ENCODE measurements at places on chromosomes 1 and 21.
A peak's percentile ranks its signal among the peaks of the same experiment; 100 is the strongest.

DNA sequence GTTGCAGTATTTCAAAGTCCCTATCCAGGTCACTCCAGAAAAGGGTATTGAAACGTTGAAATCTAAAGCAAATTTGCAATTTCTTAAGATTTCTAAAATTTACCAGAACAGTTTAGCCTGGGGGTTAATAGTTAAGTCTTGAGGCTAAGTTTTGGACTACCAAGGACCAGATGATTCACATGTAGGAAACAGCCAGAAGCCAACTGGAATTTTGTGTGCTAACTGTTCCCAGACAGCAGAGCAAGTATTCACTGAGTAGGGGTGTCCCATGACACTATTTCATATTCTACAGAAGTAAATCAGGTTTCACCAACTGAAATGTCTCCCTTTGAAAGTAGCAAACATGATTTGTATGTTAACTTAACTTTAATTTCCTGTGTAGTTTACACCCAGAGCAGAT lies 11.5 kb upstream of the C1orf105 start:
- DNase-seq: no peak

- no peak for DNase-seq
Observed at GRCh38 chr1:56472860-56473259, 106.5 kb downstream of the PLPP3 start.

DNA sequence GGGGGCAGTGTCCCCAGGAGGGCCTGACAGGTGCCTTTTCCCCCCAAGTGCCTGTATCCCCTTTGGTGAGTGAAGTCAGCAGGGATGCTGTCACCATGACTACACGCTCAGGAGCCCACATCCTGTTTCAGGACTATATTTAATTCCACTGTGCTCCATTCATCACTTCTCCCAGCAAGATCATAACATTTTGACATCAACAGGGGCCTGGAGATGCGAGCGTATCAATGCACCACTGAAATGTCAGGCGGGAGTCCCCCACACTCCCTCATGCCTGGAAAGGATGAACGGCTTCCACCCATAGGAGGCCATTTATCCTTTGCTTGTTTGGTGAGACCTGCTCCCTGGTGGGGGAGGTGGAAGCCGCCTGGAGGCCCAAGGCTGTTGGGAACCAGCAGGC lies 119.1 kb downstream of the PTPRU start:
- no peak for DNase-seq

DNA sequence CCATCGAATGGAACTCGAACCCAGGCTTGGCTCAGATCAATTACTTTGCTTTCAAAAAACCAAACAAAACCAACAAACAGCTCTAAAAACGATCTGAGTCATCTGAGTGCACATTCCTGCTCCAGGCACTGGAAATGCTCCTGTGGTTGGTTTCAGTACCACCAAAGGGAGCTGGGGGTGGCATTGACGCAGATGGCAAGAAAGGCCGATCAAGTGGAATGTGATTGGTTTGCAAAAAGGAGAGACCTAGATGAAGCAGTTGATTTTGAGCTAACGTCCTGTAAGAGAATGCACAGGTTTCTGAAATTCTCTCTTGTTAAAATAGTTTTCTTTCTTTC lies 39.5 kb downstream of the PIK3CD start:
- no peak for DNase-seq

DNA sequence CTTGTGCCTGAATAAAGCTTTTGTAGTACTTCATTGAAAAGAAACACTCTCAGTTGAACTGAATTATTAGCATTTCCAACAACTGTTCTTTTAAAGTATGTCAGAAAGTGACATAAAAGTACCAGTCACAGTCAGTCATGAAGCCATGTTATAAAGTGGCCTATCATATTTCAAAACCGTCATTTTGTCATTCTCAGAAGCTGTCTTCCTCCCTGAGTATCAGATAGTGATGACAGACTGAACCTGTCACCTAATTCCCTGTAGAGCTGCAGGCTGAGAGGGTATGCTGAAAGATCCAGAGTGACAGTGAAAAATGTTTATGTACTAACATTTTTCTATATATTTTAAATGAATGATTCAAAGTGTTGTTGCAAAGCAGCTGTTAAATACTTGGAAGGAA lies 1121.7 kb upstream of the PRMT6 start:
- no peak for DNase-seq

DNA sequence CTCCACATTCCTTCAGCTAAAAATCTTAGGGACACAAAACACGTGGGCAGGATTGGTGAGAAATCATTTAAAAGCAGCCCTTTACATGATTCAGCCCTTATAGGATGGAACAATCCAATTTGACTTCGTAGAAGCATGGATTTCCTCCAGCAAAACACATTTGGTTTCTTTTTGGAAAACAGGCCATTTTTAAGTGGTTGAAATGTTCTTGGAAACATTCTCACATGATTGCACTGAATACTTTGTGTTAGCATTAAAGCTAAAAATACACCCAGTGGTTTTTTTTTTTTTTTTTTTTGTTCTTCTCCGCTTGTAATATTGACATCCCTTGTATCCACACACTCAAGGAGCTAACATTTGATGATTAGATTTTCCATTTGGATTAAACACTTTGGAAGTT lies 42.1 kb upstream of the ABCG1 start:
- no peak for DNase-seq

DNA sequence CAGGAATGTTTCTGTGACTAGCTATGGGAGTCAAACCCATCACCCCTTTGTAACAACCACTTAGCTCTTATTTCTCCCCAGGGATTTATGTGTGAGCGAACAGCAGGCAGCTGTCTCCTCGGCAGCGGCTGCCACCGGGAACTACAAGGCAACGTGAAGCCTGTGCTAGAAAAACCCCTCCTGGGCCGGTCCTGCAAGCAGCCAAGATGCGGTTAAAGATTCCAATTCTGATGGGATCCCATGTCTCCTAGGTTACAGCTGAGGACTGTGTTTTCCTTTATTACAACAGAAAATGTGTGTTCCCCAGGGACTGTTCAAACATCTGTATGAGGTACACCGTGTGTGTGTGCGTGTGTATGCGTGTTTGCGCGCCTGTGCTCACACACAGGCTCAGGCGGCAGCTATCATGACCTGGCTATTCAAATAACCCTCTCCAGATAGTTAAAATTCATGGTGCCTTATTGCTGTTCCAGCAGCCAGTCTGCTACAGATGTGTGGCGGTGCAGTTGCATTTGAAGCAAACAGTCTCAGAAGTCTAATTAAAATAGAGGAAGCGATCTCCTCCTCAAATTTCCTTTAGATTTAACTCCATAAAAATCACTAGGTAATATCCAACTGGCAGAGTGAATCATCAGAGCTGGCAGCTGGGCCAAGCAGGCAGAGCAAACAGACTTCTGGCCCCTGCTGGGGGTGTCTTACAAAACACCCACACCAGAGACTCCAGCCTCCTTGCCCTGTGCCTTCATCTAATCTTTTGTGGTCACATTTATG lies 68.0 kb downstream of the LMX1A start:
- no peak for DNase-seq

GRCh38 chr1:101088431-101088830 lies 62.8 kb upstream of the DPH5 start:
- no peak for DNase-seq

DNA sequence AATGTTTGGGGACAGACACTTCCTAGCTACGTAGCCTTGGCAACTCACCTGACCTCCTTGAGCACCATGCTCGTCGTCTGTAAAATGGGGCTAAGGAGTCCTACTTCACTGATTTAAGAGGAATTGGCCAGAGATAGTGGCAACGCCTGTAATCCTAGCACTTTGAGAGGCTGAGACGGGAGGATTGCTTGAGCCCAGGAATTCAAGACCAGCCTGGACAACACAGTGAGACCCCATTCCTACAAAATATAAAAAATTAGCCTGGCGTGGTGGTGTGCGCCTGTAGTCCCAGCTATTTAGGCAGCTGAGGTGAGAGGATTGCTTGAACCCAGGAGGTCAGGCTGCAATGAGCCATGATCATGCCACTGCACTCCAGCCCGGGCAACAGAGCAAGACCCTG lies 4.5 kb downstream of the SYTL1 start:
- DNase-seq: no peak

DNA sequence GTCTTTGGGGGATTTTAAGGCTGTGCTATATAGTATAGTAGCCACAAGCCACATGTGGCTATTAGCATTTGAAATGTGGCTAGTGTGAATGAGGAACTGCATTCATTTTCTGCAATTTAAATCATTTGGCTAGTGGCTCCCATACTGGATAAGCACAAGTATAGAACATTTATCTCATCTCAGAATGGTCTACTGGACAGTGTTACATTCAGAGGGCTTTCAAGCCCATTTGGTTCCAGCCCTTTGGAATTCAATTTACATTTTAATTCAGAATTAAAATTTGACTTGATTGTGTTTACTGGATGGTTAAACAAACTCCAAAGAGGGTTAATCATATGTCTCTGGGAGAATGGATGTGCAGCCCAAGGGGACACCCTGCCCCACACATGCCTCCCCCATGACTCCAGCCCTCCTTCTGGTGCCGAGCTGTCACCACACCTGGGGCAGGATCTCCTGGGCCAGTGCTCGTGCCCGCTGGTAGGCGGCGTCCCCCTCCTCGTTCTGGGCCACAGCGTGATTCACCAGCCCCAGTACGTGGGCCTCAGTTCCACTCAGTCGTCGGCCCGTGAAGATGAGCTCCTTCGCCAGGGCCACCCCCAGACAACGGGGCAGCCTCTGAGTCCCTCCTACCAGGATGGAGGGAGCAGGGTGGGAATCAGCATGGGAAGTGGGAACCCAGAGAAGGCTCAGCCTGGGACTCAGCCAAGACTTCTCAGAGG lies 17.2 kb downstream of the ECHDC2 start:
- DNase-seq: no peak

DNA sequence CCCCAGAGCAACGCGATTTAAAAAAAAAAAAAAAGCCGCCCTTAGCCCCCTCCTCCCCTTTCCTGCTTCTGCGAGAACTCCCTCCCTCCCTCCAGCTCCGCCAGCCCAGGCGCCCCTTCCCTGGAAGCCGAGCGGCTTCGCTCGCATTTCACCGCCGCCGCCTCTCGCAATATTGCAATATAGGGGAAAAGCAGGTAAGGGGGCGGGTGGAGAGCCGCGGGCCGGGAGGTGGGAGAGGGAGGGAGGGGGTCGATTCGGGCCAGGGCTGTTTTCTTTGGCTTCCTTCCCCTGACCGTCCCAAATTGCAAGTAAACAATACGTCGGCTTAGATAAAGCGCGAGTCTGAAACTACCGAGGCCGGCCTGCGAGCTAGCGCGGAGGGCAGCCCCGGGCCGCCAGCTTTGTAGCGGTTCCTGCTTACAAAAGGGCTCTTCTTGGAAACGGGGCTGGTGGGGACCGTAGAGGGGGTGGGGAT lies 408 bp downstream of the LMO4 start:
- peak; percentile 64 for DNase-seq

DNA sequence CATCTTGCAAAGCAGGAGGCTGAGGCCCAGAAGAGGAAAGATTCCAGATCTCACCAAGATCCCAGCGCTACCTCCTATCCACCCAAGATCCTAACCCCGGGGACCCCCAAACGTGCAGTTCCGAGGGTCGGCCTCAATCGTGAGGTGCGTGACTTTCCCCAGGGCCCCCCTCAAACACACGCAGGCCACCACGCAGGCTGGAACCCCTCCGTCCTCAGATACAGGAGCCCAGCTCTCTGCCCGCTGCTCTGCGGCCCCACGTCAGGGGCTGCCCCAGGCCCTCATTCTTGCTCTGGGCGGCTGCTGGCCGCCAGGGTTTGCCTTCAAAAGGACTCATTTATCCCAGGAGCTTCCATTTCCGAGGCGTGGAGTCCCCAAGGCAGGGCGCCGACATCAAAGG lies 39.9 kb downstream of the KRTAP10-1 start:
- no peak for DNase-seq

DNA sequence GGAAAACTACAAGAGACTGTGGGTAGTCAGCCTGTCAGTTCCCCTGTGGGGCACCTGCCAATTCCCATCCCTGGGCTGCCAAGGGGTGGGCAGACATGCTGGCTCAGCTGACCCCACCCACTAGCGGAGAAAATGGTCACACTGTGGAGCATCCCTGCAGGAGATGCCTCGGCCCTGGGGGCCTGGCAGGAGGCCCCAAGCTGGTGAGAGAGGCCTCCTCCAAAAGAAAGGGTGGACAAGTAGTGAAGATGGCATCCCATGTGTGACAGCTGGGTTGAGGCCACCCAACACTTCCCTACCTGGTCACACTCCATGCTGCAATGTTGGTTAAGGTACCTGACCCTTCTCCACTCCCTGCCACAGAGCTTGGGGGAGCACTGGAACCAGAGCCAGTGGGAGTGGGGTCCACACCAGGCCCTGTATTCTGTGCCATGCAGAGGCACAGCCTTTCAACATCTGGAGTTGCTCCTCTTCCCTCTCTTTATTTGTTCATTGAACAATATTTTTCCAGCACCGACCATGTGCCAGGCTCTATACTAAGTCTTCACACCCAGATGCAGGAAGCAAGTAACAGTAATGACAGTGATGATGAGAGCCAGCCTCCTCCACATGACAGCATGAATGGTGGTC lies 59.5 kb downstream of the KLHDC7A start:
- DNase-seq: no peak

DNA sequence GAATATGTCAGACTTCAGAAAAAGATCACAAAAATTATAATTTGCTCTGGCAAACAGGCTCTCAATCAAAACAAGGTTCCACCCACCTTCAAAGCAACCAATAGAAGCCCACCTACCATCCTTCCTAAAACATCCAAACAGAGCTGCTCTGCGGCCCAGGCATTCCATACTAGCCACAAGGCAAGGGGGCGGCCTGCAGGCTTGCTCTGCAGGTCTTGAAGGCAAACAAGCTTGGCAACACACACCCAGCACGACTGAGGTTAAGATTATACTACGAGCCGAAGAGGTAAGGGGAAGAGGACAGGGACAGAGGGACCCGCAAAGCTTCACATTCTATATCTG lies 207.3 kb downstream of the SLC45A1 start:
- DNase-seq: no peak

GRCh38 chr21:33238146-33238545 lies 8.4 kb downstream of the IFNAR2 start:
- no peak for DNase-seq

GRCh38 chr1:156922986-156923669 lies 2.7 kb downstream of the LRRC71 start:
- no peak for DNase-seq

- DNase-seq: no peak
Observed at GRCh38 chr1:61709908-61710289, 15.0 kb downstream of the TM2D1 start.

DNA sequence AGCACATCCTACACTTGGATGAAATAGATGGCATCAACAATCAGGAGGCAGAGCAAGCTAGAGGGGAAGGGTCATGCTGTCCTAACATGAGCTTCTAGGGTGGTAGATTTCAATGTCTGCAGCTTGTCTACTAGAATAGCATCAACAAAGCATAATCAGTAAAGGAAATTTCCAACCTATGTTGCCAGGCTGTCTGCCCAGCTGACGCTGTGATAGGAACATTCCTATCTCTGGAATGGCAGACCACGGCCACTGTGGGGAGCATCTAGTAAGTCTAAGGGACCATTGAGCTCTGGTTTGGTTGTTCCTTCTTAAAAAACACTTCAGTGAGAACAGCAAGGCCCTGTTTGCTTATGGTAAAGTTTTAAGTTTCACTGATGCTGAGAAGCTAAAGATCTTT lies 206.8 kb downstream of the PAPPA2 start:
- no peak for DNase-seq

GRCh38 chr1:112937070-112937469 lies 18.9 kb downstream of the SLC16A1 start:
- no peak for DNase-seq

Data from globus pallidus (tissue), 1 donor.